ENCODE measurements at places on chromosomes 12 and 14. TPM values are rescaled to one million over a fixed set of nuclear protein-coding genes. Genes with fewer than 3 reads are reported as not detected.

The PTPRQ gene
- 0.02 TPM for total RNA-seq

The KRT77 gene
- total RNA-seq, result not detected

The GDF3 gene
- not detected for total RNA-seq

The GPR162 gene
- total RNA-seq, result 0.70 TPM

The DLGAP5 gene
- total RNA-seq, result 42.0 TPM

The TMPRSS12 gene
- total RNA-seq, result not detected

The PPP4R4 gene
- total RNA-seq, result 0.27 TPM

The BMAL2 gene
- 21.5 TPM for total RNA-seq

The TCL1A gene
- total RNA-seq, result not detected

The ZNF84 gene
- 15.1 TPM for total RNA-seq

The HNF1A gene
- total RNA-seq, result 3.7 TPM

The TMEM119 gene
- total RNA-seq, result 0.05 TPM

The RNASE3 gene
- not detected for total RNA-seq

The SSTR1 gene
- total RNA-seq, result not detected

The TSPAN19 gene
- 0.18 TPM for total RNA-seq

The MYF6 gene
- total RNA-seq, result not detected

The RIC8B gene
- total RNA-seq, result 6.2 TPM

The RNF212B gene
- total RNA-seq, result not detected

The BCL11B gene
- 0.24 TPM for total RNA-seq

The EIF2S3B gene
- 0.60 TPM for total RNA-seq

The FAIM2 gene
- total RNA-seq, result not detected

The KRT86 gene
- total RNA-seq, result 62.5 TPM

The PZP gene
- not detected for total RNA-seq

The CD163 gene
- not detected for total RNA-seq

The REP15 gene
- 0.12 TPM for total RNA-seq

The EML5 gene
- 1.0 TPM for total RNA-seq

The SERPINA3 gene
- total RNA-seq, result 6.6 TPM

The CLEC9A gene
- not detected for total RNA-seq

The SEL1L gene
- total RNA-seq, result 16.5 TPM

The SYT10 gene
- total RNA-seq, result not detected

The DCAF11 gene
- total RNA-seq, result 23.6 TPM

The NEDD1 gene
- total RNA-seq, result 10.9 TPM

The PLD4 gene
- total RNA-seq, result not detected

The PIWIL1 gene
- not detected for total RNA-seq

The RPL10L gene
- not detected for total RNA-seq

The CCDC63 gene
- not detected for total RNA-seq
